ENCODE measurements at places on chromosomes 1 and 21.

GRCh38 chr1:170273291-170274130 is 127.8 kb downstream of the NTMT2 start:
- peak; percentile 51 for ATAC-seq

DNA sequence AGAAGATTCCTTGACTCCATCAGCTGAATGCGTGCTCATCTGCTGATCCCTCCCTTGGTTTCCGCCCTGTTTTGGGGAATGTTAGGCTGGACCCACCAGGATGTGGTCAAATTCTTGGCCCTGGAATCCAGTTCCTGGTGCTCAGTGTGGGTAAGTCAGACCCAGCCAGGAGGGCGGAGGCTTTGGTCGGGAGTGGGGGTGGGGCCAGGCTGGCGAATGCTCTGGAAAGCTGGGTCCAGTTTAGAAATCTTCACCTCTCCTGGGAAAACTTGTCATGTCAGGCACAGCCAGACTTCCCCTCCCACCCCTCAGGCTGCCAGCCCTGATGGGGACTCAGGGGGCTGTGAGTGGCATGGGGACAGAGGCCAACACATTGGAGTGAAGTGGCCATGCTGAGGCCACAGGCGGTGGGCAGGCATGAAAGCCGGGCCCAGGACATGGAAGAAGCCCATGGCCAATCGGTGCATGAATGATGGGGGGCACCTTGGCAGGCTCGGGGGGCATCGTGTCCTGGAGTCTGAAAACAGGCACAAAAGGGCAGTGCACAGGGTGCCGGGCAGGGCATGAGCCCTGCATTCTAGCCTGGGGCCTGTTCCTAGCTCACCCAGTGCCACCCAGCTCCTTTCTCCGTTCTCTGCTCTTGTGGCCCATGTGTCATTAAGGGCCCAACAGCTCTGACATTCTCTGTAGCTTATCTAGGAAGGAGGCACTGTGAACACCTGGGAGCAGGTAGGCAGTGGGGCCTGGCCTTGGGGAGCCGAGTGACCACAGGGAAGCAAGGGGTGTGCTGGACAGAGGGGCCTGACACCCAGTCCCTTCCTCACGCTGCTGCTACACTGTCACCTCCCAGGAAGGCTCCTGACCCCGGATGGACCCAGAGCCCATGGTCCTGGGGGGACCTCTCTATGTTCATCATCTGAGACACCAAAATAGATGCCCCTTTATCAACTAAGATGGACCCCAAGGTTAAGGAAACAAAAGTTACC is 14.6 kb upstream of the PADI1 start:
- no peak for ATAC-seq

GRCh38 chr1:116573431-116574095 is 2.7 kb upstream of the CD58 start:
- no peak for ATAC-seq

- no peak for ATAC-seq
Measured at GRCh38 chr1:55541296-55541695, 326.1 kb upstream of the USP24 start.

DNA sequence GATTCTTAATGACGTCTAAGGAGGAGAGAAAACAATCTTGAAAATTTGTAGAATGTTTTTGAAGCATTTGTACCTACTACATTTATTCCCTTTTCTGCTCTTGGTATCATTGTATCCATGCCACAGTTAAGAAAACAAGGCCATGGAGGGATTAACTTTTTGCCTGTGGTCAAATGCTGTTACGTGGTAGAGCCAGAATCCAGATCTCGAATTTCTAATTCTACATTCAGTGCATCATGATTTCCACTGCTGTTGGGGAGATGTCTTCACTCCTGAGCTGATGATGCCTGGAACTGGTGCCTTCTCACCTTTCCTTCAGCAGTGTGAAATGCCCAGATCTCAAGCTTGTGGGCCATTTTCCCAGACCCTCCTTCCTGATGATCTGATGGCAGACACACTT is 175.6 kb downstream of the HHAT start:
- ATAC-seq: no peak

- ATAC-seq: no peak
Measured at GRCh38 chr1:167674156-167674555, 44.1 kb downstream of the RCSD1 start.

Measured in gastroesophageal sphincter (tissue), 4 donors.